GM13977 (cell line): ENCODE measurements at places on chromosomes 3 and 15.

GRCh38 chr3:112149136-112149535 is 16.1 kb upstream of the GCSAM start:
- DNase-seq, result no peak

DNA sequence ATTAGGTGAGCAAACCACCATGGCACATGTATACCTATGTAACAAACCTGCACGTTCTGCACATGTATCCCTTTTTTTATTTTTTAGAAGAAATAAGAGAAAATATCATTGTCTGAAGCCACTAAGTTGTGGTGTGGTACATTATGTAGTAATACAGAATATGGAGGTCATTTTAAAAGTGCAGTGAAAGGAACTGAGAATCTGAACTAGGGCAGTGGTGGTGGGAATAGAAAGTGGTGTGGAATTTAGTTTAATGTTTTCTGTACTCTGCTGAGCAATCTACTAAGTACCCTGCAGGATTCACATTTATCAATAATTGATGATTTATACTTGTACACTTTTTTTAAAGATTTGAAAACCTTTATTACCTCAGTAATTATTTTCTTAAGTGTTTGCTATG is 283.5 kb downstream of the CHL1 start:
- DNase-seq, result no peak

DNA sequence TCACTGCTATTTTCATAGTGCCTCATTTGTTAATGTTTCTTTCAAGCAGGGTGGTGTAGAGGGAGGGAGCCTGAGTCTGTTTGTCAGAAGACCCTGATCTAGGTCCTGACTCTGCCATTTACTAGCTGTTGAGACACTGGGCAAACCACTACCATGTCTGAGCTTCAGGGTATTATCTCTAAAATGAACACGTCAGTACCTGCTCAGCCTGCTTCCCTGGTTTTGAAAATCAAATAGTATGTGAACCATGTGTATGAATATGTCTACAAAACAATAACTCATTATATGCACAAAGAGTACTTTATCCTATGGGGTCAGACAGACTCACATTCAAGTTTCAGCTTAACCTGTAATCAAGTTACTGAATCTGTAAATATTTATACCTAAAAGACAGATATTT is 25.1 kb downstream of the SYNPR start:
- no peak for DNase-seq

DNA sequence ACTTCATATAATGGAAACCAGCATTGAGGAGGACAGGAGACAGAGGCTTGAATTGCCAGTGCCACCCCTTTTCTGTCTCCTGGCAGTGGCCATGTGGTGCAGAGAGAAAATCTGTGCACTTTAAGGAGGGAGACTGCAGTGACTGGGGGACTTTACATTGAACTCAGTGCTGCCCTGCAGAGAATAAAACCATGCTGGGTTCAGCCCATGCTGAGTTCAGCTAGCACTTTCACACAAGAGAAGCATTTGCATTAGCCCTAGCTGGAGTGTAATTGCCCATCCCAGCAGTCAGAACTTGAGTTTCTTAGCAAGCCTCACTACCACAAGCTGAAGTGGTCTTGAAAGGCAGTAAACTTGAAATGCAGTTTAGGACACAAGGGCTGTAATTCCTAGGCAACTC is 677.5 kb downstream of the ZPLD1 start:
- no peak for DNase-seq

DNA sequence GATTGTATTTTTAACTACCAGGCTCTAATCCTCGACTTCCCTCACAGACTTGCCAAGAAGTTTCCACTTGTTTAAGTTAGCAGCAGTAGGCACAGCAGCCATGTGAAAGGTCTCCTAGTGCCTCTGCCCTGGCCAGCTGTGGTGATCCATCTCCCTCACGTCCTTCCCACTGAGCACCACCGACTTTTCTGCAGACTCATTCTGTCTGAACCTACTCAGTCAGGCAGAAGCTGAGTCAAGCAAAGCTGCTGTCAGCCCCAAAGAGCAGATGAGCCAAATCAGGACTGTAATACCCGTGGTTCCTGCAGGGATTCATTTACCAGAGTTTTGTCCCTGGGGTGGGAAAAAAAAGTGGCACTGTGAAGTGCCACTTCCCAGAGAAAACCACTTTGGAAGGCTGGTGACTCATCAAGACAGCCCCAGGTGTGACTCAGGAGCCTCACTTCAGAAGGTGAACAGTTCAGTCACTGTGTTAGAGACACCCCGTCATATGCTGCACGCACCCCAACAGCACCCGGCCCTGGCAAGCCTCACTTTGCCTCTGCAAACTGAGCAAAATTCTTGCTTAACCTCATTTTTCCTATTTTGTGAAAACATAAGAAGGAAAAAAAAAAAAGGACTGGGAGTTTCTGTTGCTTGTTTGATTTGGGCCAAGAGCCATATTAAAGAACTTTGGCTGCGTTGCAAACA is 76.0 kb downstream of the WWTR1 start:
- DNase-seq, result no peak

GRCh38 chr3:187550446-187550845 is 119.7 kb downstream of the SST start:
- no peak for DNase-seq

GRCh38 chr15:64739577-64740143 is 35.7 kb downstream of the RBPMS2 start:
- DNase-seq, result no peak

DNA sequence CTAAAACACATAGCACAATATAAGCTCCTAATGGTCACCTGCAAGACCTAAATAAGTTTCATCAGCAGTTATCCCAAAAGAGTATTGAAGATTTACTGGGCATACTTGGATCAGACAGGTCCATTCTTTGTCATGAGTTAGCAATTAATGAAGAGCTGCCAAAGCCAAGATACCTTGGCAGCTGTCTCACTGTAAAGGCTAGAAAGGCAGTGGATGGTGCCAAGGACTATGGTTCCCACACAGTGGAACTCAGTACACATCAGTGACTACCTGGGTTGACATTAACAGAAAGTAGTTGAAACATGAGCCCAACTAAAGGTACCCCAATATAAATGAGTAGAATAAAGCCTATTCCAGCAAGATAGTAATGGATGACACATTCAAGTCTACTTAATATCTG is 41.1 kb upstream of the TMCO5A start:
- no peak for DNase-seq

DNA sequence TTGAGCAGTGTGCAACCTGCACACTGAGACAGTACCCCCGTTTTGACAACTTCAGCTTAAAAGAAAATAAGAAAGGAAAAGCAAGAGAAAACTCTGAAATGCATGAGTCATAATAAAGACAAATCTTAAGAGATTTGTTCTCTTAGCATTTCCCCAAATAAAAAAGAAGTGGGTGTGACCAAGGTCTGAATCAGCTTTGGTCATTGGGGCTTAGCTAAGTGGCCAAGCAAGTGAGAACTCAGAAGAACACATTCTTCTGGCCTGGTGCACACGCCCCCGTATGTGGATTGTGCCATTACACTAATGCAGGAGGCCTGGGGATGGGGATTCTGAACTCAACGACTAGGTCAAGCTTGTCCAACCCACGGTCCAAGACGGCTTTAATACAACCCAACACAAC is 56.9 kb upstream of the PDZRN3 start:
- DNase-seq, result no peak

- no peak for DNase-seq
Observed at GRCh38 chr3:105752791-105753415, 115.9 kb downstream of the CBLB start.

- DNase-seq, result no peak
Observed at GRCh38 chr15:90982135-90982534, 12.2 kb downstream of the PRC1 start.

DNA sequence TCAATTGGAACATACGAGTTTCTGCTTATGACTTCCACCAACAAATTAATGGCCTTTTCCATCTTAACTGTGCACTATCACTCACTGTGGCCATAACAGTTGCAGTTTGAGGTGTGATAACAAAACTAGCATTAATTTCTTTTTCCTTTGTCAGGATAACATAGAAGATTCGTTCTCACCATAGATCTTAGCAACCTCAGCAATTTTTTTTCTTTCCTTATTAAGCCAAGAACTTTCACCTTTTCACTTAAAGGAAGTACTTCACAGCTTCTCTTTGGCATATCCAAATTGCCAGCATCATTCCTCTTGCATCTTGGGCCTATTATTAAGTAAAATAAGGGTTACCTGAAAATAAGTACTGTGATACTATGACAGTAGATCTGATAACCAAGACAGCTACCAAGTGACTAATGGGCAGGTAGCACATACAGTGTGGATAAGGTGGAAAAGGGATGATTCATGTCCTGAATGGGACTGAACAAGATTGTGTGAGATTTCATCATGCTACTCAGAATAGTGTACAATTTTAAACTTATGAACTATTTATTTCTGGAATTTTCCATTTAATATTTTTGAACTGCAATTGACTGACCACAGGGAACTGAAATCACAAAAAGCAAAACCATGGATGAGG is 46.6 kb downstream of the CEP70 start:
- no peak for DNase-seq

- DNase-seq, result peak; percentile 17
Observed at GRCh38 chr3:168847291-168847883, 751.7 kb upstream of the GOLIM4 start.

DNA sequence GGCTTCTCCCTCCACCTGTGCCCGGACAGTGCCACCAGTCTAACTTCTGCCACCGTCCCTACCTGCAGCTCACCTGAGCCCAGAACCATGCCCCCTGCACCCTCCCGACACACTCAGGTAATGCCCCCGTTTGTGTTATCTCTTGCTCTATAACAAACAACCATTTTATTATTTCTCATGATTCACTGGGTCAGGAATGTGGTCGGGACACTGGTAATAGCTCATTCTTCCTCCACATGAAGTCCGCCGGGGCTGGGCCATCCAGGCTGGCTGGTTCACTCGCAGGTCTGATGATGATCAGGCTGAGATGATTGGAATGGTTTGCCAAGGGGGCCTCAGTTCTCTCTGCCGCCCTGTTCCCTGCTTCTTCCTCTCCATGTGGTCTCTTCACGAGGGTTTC is 20.3 kb upstream of the NR2E3 start:
- DNase-seq, result no peak

GRCh38 chr15:55126111-55126510 is 70.6 kb downstream of the RSL24D1 start:
- DNase-seq, result no peak

DNA sequence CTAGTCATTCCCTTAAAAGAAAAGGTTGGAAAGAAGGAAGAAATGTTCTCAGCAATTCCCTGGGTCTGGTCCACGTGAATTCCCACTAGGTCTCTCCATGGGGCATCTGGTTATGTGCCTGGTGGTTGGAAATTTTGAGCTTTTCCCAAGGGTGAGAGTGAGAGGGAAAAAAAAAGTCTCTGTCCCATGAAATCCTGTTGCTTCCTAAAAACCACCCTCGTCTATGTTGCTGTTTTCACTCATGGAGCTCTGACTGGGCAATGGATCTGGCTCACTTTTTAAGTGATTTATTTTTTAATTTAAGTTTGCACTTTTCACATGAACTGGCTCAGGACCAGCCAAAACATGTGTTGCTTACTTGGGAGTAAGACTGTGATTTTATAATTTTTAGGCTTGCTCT is 190.1 kb downstream of the CHST2 start:
- no peak for DNase-seq

DNA sequence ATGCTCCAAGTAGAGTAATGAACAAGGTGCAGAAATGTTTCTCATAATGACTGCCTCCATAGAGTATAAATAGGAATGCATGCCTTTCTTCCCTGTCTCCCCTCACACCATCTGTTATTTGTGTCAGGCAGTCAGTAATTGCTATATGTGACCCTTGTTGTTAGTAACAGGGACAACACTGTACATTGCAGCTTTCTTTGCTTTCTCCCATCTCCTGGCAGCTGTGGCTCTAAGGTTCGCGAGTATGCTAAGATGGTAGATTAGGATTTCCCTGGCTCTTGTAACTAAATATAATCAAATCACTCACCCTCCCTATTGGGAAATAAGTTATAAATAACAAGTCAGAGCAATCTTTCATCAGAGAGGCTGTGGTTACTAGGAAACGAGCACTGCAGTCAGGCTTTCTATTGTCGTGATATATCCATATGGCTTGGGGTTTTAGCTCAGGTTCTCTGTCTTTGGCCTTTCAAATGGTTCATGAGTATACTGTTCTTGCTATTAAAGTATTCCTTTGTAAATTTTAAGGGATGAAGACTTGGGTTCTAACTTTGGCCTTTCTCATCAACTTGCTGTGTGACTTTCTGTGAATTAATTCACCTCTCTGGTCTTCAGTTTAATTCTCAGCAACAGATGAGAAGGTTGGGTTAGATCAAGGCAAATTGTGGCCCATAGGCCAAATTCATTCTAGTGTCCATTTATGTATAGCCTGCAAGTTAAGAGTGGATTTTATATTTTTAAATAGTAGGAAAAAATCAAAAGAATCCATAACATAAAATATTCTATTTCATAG is 8.1 kb upstream of the MINDY4B start:
- DNase-seq, result no peak

- DNase-seq, result no peak
Observed at GRCh38 chr3:181933052-181933618, 221.4 kb downstream of the SOX2 start.

DNA sequence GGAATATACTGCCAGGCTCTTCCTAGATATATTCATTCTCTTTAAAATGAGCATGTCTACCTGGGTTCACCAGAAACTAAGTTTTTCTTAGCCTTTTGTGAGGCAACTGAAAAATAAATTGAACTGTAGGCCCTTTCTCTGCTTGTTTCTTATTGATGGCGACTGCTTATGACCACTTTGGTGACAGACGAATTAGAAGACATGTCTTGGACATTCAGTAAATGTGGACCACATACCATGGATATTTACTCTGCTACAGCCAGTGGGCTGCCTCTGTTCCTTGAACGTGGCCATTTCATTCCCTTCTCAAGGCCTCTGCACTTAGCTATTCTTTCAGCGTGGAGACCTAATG is 603 bp upstream of the SELENOK start:
- no peak for DNase-seq

DNA sequence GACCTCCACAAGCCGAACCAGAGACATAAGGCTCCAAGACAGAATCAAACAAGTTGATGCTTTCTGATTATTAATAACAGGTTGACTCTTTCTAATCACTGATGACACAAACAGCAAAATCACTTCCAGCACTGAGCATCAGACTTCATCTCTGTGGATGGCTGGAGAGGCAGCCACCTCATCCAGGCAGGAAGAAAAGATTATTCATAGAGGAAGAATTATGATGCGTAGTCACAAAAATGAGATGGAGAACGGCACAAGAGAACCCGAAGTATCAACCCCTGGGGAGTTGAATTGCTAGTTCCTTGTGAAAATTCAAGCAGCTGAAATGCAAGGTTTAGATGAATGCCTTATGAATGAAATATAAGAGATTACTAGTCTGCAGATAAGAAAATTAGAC is 49.9 kb upstream of the LMCD1 start:
- DNase-seq, result no peak
